ENCODE measurements at places on chromosomes 4 and X.

DNA sequence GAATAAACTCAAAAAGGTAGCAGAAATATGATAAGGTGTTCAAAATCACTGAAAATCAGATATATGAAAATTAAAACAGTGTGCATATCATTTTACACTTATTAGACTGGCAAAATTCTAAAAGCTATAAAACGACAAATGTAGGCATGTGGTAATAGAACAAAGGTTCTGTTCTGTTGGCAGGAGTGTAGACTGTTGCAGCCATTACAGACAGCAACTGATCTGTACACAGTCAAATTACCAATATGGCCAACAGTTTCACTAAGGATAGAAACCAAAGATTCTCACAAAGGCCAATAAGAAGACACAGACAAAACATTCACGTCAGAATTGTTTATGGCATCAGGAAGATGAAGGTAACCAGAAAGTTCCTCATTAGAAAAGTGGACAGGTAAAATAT, 112.8 kb upstream of the PLS3 start:
- H3K36me3 ChIP-seq: no peaks in the 10 kb centered on the region
- no peak overlapping the region for H3K27ac ChIP-seq
- H3K4me1 ChIP-seq: no peaks in the 10 kb centered on the region
- H3K27me3 ChIP-seq: no peaks in the 10 kb centered on the region
- no peak overlapping the region for H3K4me3 ChIP-seq
- DNase-seq: no peak

- H3K27ac ChIP-seq: no peak overlapping the region
- no peaks in the 10 kb centered on the region for H3K4me1 ChIP-seq
- no peak overlapping the region for H3K4me3 ChIP-seq
- DNase-seq: no peak
These were observed 177.8 kb upstream of the DKK2 start for GRCh38 chr4:107213880-107214279.

- no peak overlapping the region for H3K4me3 ChIP-seq
- H3K4me1 ChIP-seq: no peaks in the 10 kb centered on the region
- DNase-seq: no peak
- H3K27ac ChIP-seq: no peak overlapping the region
These were observed 156.2 kb downstream of the GABRB1 start for GRCh38 chr4:47187608-47188007.

GRCh38 chr4:142440093-142440492, 406.0 kb downstream of the INPP4B start:
- H3K27me3 ChIP-seq: no peaks in the 10 kb centered on the region
- no peak overlapping the region for H3K27ac ChIP-seq
- no peak for DNase-seq
- peaks cover 2% of the 10 kb centered on the region for H3K4me1 ChIP-seq

- H3K4me1 ChIP-seq: no peaks in the 10 kb centered on the region
- H3K36me3 ChIP-seq: peaks cover 12% of the 10 kb centered on the region
- H3K27me3 ChIP-seq: no peaks in the 10 kb centered on the region
- no peak overlapping the region for H3K4me3 ChIP-seq
- no peak for DNase-seq
These were observed 12.1 kb downstream of the LAMP2 start for GRCh38 chrX:120456973-120457372.

DNA sequence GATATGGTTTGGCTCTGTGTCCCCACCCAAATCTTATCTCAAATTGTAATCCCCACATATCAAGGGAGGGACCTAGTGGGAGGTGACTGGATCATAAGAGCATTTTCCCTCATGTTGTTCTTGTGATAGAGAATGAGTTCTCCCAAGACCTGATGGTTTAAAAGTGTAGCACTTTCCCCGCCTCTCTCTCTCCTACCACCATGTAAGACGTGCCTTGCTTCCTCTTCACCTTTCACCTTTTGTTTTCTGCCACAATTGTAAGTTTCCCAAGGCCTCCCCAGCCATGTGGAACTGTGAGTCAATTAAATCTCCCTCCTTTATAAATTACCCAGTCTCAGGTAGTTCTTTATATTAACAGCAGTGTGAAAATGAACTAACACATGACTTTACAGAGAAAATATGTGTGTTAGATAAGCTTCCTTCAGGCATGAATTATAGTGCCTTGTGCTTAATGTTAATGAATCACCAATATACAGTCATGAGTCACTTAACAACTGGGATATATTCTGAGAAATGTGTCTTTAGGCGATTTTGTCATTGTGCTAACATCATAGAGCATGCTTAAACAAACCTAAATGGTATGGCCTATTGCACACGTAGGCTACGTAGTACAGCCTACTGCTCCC, 37.9 kb downstream of the PDGFC start:
- H3K36me3 ChIP-seq: no peaks in the 10 kb centered on the region
- no peak overlapping the region for H3K4me3 ChIP-seq
- no peak overlapping the region for H3K27ac ChIP-seq
- no peaks in the 10 kb centered on the region for H3K4me1 ChIP-seq

- no peaks in the 10 kb centered on the region for H3K27me3 ChIP-seq
- no peak overlapping the region for H3K27ac ChIP-seq
- peaks cover 4% of the 10 kb centered on the region for H3K4me1 ChIP-seq
- H3K4me3 ChIP-seq: no peak overlapping the region
- H3K36me3 ChIP-seq: no peaks in the 10 kb centered on the region
These were observed 64.8 kb upstream of the FGG start for GRCh38 chr4:154677300-154677699.

All from H1 (cell line).